ENCODE measurements at places on chromosomes 1 and 21.

GRCh38 chr1:233962878-233963277, 58.4 kb downstream of the SLC35F3 start:
- no peak for DNase-seq

DNA sequence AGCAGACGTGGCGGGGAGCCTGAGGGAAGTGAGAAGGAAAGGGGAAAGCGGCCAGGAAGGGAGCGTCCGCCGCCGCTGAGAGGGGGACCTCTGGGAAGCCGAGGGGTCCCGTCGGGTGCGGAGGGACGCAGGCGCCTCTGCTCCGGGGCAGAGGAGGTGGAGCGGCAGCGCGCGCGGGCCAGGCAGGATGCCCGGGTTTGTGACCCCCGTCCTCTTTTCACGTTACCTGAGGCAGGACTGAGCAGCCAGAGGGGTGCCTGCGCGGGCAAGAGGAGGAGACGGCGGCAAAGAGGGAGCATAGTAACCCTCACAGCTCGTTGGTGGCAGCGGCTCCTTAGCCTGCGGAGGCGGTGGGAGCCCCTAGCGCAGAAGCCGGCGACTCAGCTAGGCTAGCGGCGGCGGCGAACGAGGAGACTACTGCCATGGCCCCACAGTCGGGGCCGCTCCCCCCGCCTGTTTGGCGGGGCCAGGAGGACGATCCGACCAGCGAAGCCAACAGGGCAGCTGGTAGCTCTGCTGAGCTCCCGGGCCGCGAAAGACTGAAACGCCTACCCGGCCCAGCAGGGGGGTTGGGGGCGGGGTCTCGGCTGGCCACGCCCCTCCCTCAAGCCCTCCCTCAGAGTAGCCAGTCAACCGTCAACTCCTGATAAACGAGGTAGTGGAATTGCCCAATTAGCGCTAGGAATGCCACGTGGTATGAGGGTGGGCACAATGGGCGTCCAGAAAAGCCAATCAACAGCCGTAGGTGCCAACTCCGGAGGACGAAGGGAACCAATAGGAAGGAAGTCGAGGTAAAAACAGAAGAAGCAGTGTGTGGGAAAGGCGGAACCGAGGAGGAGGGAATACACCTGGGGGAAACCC, at the start of gene TESK2:
Gene TESK2 (minus strand): TSS at position 538 of the 861 bp plus-strand sequence. CDS start 33,378 bp downstream, outside the sequence.
- DNase-seq, result peak; percentile 98

GRCh38 chr1:106492880-106493279, 563.6 kb upstream of the PRMT6 start:
- no peak for DNase-seq

GRCh38 chr1:180258290-180258689, 28.2 kb downstream of the LHX4 start:
- DNase-seq, result no peak

Data from thyroid gland (tissue), 4 donors.